ENCODE measurements at places on chromosomes 16 and 17.

GRCh38 chr16:64910356-64910755 lies 211.5 kb downstream of the CDH11 start:
- DNase-seq, result no peak

- no peak for DNase-seq
Measured at GRCh38 chr16:23595246-23595950, 718 bp downstream of the NDUFAB1 start.

DNA sequence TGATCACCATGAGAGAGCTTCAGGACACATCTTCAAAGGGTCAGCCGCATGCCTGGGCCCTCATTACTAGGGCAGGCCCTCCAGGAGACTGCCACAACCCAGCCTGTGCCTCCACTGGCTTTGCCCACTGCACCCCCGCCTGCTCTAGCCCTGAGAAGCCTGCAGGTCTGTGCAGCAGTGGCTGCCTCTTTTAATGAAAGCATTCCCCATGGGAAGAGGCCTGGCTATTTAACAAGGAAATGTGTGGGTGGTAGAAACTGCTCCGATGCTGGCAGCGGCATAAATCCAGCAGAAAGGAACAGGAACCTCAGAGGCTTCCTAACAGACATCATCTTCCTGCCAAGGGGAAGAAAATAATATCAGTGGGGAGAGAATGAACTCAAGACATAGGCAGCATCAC lies 375 bp upstream of the KRT32 start:
- DNase-seq, result no peak

DNA sequence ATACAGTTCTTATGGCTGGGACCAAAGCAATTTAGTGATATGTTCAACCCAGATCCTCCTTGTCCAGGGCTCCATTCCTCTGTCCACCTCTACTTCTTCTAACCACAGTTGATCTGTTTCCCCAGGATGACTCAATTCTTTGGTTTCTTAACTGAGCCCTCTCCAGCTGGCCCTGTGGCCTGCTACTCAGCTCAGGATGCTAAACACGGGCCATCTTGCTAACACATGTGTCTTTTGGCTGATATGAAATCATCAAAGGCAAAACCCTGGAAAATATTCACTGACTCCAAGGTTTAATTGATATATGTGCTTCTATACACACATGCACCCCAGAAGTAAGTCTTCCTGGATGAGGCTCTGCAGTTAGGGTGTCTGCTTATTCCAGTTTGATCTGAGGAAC lies 43.8 kb downstream of the SHISA6 start:
- no peak for DNase-seq

GRCh38 chr17:58272367-58273280 lies 8.1 kb downstream of the MPO start:
- no peak for DNase-seq

Measured in SHP77 (cell line).